ENCODE measurements at places on chromosomes 7 and 10. TPM values are rescaled to one million over a fixed set of nuclear protein-coding genes. Genes with fewer than 3 reads are reported as not detected.

GRCh38 chr7:27101957-27102580 is 414 bp downstream of the HOXA2 start:
- DNase-seq = no peak

GRCh38 chr7:26388256-26388655 is 96.6 kb downstream of the SNX10 start:
- no peak for DNase-seq

DNA sequence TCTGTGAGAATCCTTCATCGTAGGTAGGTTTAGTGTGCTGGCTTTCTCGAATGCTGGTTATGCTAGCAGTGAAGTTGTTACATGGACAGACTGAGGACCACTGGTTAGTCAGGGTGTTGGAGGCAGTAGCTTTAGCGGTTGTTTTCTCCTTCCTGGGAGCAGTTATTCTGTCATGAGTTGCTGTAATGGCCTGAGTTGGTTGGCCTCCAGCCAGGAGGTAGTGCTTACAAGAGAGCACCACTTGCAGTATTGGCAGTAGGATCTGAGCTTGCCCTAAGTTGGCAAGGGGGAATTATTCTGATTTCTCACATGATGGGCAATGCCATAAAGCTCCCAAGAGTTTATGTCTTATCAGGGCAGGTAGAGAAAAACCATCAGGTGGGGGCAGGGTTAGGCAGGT is 58.0 kb downstream of the IPMK start:
- no peak for DNase-seq

GRCh38 chr7:50397971-50398324 is 52.2 kb downstream of the FIGNL1 start:
- no peak for DNase-seq

DNA sequence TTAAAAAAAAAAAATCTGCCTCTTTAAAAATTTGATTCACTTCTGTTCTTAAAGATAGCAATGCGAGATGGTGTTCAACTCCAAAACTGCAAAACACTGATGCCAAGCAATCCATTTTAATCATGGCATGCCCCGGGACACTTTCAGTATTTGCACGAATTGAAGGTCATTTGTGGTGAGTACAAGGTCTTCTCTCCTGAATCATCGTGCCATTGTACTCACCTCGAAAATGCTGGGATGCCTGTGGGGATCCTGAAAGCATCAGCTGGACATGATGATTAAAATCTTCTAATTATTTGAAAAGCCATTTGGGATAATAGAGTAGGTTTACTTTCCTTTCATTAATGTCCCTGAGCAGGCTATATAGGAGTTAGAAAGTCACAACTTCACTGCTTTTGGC is 125.1 kb upstream of the NRP1 start:
- peak; percentile 34 for DNase-seq

GRCh38 chr10:805620-806305 is 116.3 kb upstream of the DIP2C start:
- DNase-seq = no peak

DNA sequence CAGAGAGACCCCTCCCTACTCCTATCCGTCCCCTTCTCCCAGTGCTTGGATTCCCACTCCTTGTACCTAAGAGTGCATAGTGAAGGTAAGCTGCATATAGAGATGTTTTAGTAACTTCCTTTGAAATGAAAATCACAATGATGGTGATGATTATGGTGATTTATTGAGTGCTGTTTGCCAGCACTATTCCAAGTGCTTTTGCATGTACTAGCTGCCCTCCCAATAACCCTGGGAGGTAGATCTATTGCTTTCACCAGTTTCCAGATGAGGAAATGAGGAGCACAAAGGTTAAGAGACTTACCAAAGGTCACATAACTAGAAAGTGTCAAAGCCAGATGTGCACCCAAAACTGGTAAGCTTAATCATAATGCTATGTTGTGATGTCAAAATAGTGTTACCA is 80.4 kb upstream of the NEUROD6 start:
- DNase-seq = no peak

GRCh38 chr10:101143345-101143630 is 12.2 kb downstream of the TLX1 start:
- DNase-seq = no peak

- peak; percentile 8 for DNase-seq
Measured at GRCh38 chr7:114302858-114303257, 111.8 kb upstream of the FOXP2 start.

- DNase-seq = no peak
Measured at GRCh38 chr10:82660986-82661385, 786.0 kb downstream of the NRG3 start.

DNA sequence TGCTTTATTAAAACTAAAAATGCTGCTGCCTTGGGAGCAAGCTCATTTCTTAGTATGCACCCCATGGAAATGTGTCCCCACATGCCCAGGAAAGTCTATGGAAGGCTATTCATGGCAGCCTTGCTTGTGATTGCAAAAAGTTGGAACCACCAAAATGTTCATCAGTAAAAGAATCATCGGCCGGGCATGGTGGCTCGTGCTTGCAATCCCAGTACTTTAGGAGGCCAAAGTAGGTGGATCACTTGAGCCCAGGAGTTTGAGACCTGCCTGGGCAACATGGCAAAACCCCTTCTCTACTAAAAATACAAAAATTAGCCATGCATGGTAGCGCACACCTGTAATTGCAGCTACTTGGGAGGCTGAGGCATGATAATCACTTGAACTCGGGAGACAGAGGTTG is 79.8 kb downstream of the ARHGAP22 start:
- DNase-seq = no peak

Gene IDI2
- not detected for total RNA-seq

Gene PGAM2
- total RNA-seq = 0.35 TPM

Gene AGAP5
- 18.2 TPM for total RNA-seq

Gene LFNG
- total RNA-seq = 7.7 TPM

All from PC-3 (cell line).